Pancreas (tissue), 10 donors: ENCODE measurements at places on chromosomes 11 and 22.

- no peaks in the 10 kb centered on the region for H3K36me3 ChIP-seq
- H3K4me3 ChIP-seq: no peak overlapping the region
- no peaks in the 10 kb centered on the region for H3K4me1 ChIP-seq
- DNase-seq: no peak
These were observed 283.5 kb downstream of the SWAP70 start for GRCh38 chr11:9947231-9947864.

DNA sequence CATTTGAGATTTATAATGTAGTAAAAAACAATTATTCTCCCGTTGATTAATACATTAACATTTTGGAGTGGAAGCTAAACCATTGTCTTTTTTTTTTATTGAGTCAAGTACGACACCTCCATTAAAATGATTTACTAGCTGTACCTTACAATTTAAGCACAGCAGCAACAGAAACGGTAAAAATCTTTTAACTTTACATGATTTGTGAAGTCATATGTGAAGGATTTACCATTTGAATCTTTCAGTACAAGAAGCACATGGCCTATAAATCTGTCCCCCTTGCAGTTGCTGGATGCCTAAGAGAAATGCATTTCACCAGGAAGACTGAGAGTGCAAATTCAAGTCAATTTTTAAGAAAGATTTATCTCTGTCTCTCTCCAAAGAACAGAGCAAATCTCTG, 324.6 kb downstream of the CADM1 start:
- no peaks in the 10 kb centered on the region for H3K36me3 ChIP-seq
- no peaks in the 10 kb centered on the region for H3K27me3 ChIP-seq
- no peak overlapping the region for H3K4me3 ChIP-seq
- DNase-seq: no peak
- H3K4me1 ChIP-seq: no peaks in the 10 kb centered on the region

DNA sequence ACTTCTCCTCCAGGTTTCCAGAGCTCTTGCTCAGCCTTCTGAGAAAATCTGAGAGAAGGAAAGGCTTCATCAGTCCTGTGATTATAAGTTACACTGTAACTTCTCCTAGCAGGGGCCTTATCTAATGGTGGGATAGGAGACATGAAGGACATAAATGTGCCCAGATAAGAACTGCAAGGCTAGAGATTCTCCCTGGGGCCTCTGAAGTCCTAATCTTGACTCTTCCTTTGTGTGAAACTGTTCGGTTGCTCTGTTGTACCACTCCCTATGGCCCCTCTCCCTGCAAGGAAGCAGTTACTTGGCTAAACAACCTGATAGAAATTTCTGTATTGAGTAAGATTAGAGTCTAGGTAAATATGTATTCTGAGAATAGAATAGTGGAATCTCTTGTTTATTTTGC, 780.9 kb downstream of the ETS1 start:
- no peak for DNase-seq
- H3K27ac ChIP-seq: no peak overlapping the region
- no peaks in the 10 kb centered on the region for H3K4me1 ChIP-seq
- no peaks in the 10 kb centered on the region for H3K36me3 ChIP-seq
- no peaks in the 10 kb centered on the region for H3K27me3 ChIP-seq
- no peak overlapping the region for H3K4me3 ChIP-seq

GRCh38 chr11:2934021-2934550, 4.9 kb upstream of the PHLDA2 start:
- no peak overlapping the region for H3K27ac ChIP-seq
- H3K4me1 ChIP-seq: peaks cover 5% of the 10 kb centered on the region
- no peaks in the 10 kb centered on the region for H3K36me3 ChIP-seq
- no peaks in the 10 kb centered on the region for H3K27me3 ChIP-seq

- no peak overlapping the region for H3K4me3 ChIP-seq
- peak; percentile 70 for DNase-seq
- no peaks in the 10 kb centered on the region for H3K36me3 ChIP-seq
These were observed 14.4 kb downstream of the SCARF2 start for GRCh38 chr22:20423008-20423905.

DNA sequence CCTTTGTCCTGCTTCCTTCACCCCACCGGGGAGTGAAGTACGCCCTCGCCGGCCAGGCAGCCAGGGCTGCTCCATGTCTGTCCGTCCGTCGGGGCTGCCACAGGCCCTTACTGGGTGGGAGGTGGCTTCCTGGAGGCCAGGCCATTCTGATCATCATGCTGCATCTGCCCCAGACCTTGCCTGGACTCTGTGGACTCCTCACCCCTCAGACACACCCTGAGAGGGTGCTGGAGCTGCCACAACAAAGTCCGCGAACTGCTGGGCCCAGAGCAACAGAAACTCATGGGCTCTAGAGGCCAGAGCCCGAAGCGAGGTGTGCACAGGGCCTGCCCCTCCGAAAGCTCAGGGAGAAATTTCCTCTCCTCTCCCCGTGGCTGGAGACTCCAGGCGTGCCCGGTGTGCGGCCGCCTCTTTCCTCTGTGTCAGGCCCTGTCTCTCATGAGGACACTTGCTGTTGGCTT, 124.2 kb downstream of the KCNQ1OT1 start:
- H3K4me1 ChIP-seq: no peaks in the 10 kb centered on the region
- H3K27ac ChIP-seq: no peak overlapping the region
- H3K36me3 ChIP-seq: no peaks in the 10 kb centered on the region
- no peaks in the 10 kb centered on the region for H3K27me3 ChIP-seq

DNA sequence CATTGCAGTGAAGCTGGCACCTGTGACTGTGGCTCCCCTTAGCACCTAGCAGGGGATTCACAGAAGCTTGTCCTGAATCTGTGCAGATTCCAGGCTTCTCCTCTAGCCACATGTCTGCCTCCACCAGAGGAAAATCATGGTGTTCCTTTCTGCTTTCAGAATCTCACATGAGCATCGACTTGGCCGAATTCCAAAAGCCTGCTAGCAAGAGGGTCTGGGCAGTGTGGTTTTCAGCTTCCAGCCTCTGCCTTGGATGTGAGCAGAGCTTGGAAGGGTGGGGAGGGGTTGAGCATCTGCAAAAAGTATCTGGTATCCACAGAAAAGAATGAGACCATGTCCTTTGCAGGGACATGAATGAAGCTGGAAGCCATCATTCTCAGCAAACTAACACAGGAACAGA, 911.1 kb downstream of the TBC1D22A start:
- H3K4me1 ChIP-seq: no peaks in the 10 kb centered on the region
- no peak overlapping the region for H3K4me3 ChIP-seq
- DNase-seq: no peak

- H3K36me3 ChIP-seq: no peaks in the 10 kb centered on the region
- H3K4me3 ChIP-seq: no peak overlapping the region
- no peak overlapping the region for H3K27ac ChIP-seq
- DNase-seq: no peak
These were observed 61.2 kb downstream of the SHANK2 start for GRCh38 chr11:71191201-71191600.

DNA sequence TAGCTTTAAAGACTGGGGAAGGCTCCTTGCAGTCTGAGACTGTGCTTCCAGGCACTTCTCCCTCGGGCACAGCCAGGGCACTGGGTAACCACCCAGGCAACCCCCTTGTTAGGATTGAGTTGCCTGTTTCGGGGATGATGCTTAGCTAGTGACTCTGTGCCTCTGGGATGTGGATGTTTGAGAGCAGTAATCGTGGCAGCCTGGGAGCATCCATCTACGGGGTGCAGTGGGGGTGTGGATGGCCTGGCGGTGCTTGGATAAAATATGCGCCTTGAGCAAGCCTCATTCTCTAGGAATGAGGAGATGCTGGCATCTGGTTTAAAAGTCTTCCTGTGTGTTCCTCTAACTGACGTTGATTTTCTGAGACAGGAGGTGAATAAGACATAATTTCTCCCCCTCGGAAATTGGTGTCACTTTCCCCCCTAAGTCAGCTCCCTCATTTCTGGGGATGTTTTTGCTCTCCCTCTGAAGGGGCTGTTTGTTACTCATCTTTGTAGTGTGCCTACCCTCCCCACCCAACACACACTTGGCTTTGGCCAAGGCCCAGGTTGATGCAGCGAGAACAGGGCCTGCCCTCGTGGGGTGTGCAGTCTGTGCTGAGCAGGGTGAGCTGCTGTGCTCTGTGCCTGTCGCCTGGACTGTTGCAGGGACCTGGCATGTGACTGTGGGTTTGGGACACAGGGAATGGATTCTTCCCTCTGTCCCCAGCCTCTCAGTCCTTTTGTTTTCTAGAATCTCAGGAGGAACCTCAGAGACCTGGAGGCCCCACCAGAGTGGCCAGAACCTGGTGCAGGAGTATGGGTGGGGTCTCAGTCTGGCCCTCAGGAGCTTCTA, 2.0 kb downstream of the GNAZ start:
- no peaks in the 10 kb centered on the region for H3K27me3 ChIP-seq
- H3K36me3 ChIP-seq: no peaks in the 10 kb centered on the region
- H3K4me1 ChIP-seq: peaks cover 4% of the 10 kb centered on the region

DNA sequence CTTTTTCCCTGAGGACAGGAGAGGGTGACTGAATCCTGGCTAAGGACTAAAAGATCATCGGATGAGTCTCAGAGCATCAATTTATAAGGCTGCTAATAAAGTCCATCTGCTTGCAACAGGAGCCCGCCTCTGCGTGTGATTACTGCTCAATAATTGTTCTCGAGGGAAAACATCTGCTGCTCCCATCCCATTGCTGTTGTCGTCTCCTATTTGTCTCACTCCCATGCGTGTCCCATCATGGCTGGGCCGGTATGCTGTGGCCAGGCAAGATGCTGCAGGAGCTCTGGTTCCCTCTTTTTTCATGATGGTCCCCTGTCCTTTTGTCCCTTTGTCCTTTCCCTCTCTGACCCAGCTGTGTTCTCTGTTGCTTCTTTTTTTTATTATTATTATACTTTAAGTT, 121.2 kb downstream of the SPATA19 start:
- no peaks in the 10 kb centered on the region for H3K27me3 ChIP-seq
- H3K4me3 ChIP-seq: no peak overlapping the region
- no peak overlapping the region for H3K27ac ChIP-seq
- H3K4me1 ChIP-seq: no peaks in the 10 kb centered on the region

- H3K27ac ChIP-seq: no peak overlapping the region
- no peaks in the 10 kb centered on the region for H3K27me3 ChIP-seq
- H3K4me1 ChIP-seq: no peaks in the 10 kb centered on the region
- DNase-seq: no peak
These were observed 237.3 kb downstream of the ST3GAL4 start for GRCh38 chr11:126592496-126593410.

GRCh38 chr22:19983741-19984140, 32.9 kb downstream of the ARVCF start:
- no peaks in the 10 kb centered on the region for H3K36me3 ChIP-seq
- no peaks in the 10 kb centered on the region for H3K27me3 ChIP-seq
- H3K4me1 ChIP-seq: no peaks in the 10 kb centered on the region
- H3K27ac ChIP-seq: no peak overlapping the region
- no peak overlapping the region for H3K4me3 ChIP-seq
- DNase-seq: peak; percentile 39

- no peak overlapping the region for H3K4me3 ChIP-seq
- no peak overlapping the region for H3K27ac ChIP-seq
These were observed 35.4 kb upstream of the LMO1 start for GRCh38 chr11:8298801-8299786.

GRCh38 chr11:113034576-113034975, 73.4 kb downstream of the NCAM1 start:
- DNase-seq: no peak
- H3K4me3 ChIP-seq: no peak overlapping the region
- H3K4me1 ChIP-seq: no peaks in the 10 kb centered on the region
- no peaks in the 10 kb centered on the region for H3K27me3 ChIP-seq
